ENCODE measurements at places on chromosomes 5 and 9. TPM values are rescaled to one million over a fixed set of nuclear protein-coding genes. Genes with fewer than 3 reads are reported as not detected.
A peak's percentile ranks its signal among the peaks of the same experiment; 100 is the strongest.

The TAS2R1 gene
- total RNA-seq: not detected

The PRR7 gene
- total RNA-seq: 11.0 TPM

DNA sequence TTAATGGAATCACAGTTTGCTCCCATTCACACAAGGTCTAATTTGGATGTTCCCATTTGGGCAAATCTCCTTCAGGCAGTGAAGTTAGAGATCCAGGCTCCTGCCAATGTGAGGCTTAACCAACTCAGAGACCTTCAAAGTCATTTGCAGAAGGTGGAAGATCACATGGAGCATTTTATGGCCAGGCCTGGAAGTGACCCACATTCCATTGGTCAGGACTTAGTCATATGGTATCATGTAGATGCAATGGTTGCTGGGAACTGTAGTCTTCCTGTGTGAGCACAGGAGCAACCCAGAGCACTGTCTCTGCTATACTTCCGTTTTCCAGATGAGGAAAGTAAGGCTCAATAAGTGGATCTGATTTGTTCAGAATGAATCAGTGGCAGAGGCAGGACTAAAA lies 292.7 kb upstream of the SMARCA2 start:
- no peaks in the 10 kb centered on the region for H3K27me3 ChIP-seq
- no peak for DNase-seq
- no peaks in the 10 kb centered on the region for H3K36me3 ChIP-seq

GRCh38 chr5:180142824-180143610 lies 66.0 kb downstream of the RASGEF1C start:
- no peak for DNase-seq
- no peaks in the 10 kb centered on the region for H3K36me3 ChIP-seq
- H3K4me1 ChIP-seq: no peaks in the 10 kb centered on the region

DNA sequence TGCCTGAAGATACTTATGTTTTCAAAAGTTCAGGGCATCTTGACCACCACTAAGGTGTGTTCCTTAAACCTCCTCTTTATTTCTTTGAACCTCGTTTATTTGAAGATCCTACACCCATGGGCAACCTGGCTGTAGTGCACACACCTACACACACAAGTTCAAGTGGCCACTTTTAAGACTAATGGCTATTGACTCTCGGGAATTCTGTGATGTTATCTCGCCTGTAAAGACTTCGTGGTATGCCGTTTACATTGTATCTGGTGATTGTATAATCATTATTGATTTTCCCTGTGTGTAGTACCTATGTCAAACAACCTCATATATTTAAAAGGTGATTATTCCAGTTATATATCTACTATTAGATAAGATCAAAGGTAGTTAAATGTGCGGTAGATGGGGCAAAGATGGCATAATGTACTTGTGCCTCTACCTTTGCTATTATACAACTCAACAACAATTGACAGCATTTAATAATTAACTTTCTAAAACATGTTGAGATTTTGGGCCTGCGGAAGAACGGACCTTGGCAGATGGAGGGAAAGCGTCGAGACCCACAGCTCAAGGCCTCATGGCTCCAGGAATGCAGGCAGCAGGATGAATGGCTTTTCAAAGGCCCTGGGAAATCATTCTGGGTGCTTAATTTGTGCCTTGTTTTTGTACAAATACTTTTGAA lies 51.4 kb upstream of the IRX2 start:
- no peak overlapping the region for H3K4me3 ChIP-seq
- H3K27me3 ChIP-seq: no peaks in the 10 kb centered on the region
- H3K27ac ChIP-seq: no peak overlapping the region

DNA sequence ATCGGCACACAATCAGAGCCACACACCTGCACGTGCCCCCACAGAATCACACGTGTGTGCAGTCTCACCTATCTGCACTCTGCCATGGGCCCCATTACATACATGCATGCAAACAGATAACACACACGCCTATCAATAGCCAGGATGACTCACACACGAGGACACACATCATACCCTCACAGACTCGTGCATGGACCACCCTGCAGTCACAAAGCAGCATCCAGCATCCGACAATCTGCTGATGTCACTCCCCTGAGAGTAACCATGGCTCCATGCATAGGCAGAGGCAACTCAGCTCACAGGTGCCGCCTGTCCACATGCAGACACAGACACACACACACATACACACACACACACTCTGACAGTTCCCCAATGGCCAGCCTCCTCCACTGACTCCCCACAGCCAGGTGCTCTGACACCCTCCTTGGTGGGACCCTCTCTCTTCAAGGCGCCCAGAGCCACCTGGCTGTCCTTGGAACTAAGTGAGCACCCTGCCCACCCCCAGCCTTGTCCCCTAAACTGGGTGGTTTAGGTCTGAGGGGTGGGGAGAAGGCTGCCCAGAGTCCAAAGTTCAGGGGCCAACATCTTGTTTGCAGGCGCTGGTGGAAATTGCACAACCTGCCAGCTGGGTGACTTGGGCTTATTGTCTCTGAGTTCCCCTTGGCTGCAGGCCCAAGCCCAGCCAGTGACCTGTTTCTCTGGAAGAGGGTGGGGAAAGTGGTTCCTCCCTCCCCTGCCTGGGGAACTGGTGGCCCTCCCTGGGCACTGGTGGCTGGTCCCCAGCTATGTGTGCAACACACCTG lies 34.6 kb upstream of the NEK6 start:
- peak; percentile 43 for DNase-seq
- no peaks in the 10 kb centered on the region for H3K27me3 ChIP-seq
- no peak overlapping the region for H3K27ac ChIP-seq
- H3K4me1 ChIP-seq: peaks cover 8% of the 10 kb centered on the region
- no peak overlapping the region for H3K4me3 ChIP-seq
- no peaks in the 10 kb centered on the region for H3K36me3 ChIP-seq

- H3K27me3 ChIP-seq: no peaks in the 10 kb centered on the region
- H3K4me1 ChIP-seq: peaks cover 4% of the 10 kb centered on the region
- no peaks in the 10 kb centered on the region for H3K36me3 ChIP-seq
- H3K27ac ChIP-seq: peak overlapping the region; percentile 63
- DNase-seq: peak; percentile 19
Observed at GRCh38 chr5:17218353-17219005, 1.0 kb downstream of the BASP1 start.

DNA sequence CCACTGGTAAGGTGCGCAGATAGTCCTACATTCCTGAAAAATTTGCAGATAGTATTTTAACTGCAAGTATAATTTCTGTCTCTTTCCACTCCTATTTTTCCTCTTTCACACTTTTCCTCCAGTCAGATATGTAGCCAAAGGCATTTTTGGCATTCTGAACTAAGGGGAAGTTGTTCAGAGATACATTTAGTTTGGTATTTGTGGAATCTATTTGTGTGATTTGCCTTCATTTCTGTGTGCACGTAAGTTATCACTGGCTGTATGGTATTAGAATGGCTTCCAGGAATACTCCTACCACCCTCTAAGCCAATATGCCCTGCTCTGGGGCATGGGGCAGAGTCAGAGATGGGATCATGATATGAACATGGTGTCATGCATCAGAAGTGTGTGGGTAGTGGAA lies 45.8 kb upstream of the GRAMD2B start:
- no peak overlapping the region for H3K27ac ChIP-seq
- no peaks in the 10 kb centered on the region for H3K27me3 ChIP-seq
- peaks cover 8% of the 10 kb centered on the region for H3K4me1 ChIP-seq
- no peak for DNase-seq
- no peaks in the 10 kb centered on the region for H3K36me3 ChIP-seq

DNA sequence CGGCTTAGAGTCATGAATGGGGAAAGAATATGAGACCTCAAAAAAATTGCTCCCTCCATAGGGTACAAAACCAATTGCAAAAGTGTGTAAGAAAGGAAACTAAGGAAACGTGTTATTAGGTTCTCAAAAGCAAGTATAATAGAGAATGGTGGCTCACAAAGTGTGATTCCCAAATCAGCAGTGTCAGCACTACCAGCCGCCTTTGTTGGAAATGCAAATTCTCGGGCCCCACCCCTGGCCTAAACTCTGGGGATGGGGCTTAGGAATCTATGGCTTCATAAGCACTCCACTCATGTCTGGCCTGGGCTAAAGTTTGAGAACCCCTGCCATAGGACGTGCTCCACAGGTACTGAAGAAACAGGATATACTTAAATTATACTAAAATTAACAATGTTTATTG lies 1.6 kb upstream of the CCDC69 start:
- no peak overlapping the region for H3K27ac ChIP-seq
- no peaks in the 10 kb centered on the region for H3K36me3 ChIP-seq
- DNase-seq: no peak
- H3K4me1 ChIP-seq: peaks cover 34% of the 10 kb centered on the region
- H3K4me3 ChIP-seq: no peak overlapping the region

GRCh38 chr5:91850031-91850430 lies 466.9 kb upstream of the ARRDC3 start:
- H3K27me3 ChIP-seq: no peaks in the 10 kb centered on the region
- no peaks in the 10 kb centered on the region for H3K36me3 ChIP-seq
- H3K27ac ChIP-seq: no peak overlapping the region
- H3K4me1 ChIP-seq: no peaks in the 10 kb centered on the region
- no peak for DNase-seq

DNA sequence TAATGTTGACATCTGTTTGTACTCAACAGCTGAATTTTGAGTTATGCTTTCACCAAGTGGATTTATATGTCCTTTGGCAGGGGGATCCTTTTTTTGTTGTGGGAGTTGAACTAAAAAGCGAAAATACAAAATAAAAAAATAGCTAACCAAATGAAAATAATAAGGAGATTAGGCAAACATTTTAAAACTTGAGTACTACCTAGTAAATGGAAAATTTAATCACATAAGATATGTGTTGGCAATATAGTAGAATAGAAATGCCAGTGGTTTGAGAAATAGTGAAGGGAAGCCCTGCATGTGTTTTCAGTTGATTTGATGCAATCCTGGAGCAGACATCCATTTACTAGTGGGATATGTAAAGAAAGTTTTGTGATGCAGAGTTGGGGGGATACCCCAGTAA lies 98.0 kb downstream of the RASGRF2 start:
- no peaks in the 10 kb centered on the region for H3K27me3 ChIP-seq
- no peaks in the 10 kb centered on the region for H3K36me3 ChIP-seq
- no peak overlapping the region for H3K27ac ChIP-seq

GRCh38 chr5:39941416-39941815 lies 516.6 kb upstream of the DAB2 start:
- H3K4me3 ChIP-seq: no peak overlapping the region
- no peaks in the 10 kb centered on the region for H3K27me3 ChIP-seq
- H3K27ac ChIP-seq: no peak overlapping the region
- H3K36me3 ChIP-seq: no peaks in the 10 kb centered on the region
- no peaks in the 10 kb centered on the region for H3K4me1 ChIP-seq

GRCh38 chr5:126911986-126912385 lies 118.4 kb downstream of the MARCHF3 start:
- no peak overlapping the region for H3K4me3 ChIP-seq
- no peak overlapping the region for H3K27ac ChIP-seq
- H3K4me1 ChIP-seq: no peaks in the 10 kb centered on the region
- no peaks in the 10 kb centered on the region for H3K27me3 ChIP-seq
- H3K36me3 ChIP-seq: no peaks in the 10 kb centered on the region
- no peak for DNase-seq

DNA sequence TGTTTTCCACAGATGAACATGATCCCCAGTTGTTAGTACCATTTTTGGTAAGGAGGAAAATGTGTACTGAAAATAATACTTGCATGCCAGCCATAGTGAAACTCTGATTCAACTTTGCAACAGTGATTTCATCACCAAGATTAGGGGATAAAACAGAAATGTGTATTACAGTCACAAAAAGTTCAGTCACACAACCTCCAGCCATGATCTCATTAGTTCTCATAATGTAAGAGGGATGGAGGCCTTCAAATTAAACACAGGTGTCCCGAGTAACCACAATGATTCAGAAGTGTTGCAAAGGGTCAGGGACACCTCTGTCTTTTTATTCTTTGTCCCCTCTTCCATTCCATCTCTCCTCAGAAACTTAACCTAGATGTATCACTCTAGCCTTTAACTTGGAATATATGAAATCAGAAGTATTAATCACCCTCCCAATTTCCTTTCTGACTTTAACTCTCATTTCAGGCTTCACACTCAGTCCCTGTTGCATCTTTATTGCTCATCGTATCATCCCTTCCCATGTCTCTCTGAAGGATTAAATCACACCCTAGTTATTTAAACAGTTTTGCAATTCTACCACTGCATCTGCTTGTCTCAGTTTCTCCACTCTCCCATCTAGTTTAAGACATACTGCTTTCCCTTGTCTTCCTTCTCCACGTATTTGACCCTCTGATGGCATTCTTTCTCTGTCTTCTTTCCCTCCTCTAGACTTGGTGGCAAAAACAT lies 291.2 kb downstream of the ADAMTS6 start:
- no peaks in the 10 kb centered on the region for H3K27me3 ChIP-seq
- H3K4me3 ChIP-seq: no peak overlapping the region
- H3K27ac ChIP-seq: peak overlapping the region; percentile 57
- H3K4me1 ChIP-seq: peaks cover 11% of the 10 kb centered on the region
- no peak for DNase-seq

DNA sequence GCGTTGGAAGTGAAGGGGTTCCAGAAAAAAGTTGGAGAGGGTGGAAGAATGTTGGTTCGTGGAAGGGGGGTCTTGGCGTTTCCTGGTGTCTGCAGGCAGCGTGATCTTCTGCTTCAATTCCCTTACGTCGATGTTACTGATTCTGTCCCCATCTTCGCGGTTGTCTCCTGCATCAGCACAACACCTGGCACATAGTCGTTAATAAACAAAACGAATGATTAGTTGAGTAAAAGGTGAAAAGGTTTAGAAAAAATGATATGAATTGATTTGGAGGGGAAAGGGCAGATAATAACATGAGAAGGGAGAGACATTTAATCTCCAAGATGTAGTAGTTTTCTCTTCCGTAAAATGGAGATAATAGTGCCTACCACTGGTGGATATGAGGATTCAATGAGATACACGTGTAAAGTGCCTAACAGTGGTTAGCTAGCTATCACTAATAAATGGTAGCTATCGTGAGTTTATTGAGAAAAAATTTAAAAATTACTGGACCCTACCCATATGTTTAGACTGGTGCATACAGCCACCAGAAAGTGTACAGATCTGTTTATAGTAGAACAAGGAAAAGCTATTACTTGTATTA lies 556 bp downstream of the MTREX start:
- H3K27ac ChIP-seq: peak overlapping the region; percentile 82
- H3K4me3 ChIP-seq: peak overlapping the region; percentile 88
- no peaks in the 10 kb centered on the region for H3K27me3 ChIP-seq
- DNase-seq: no peak

- H3K4me3 ChIP-seq: no peak overlapping the region
- no peaks in the 10 kb centered on the region for H3K4me1 ChIP-seq
- no peak overlapping the region for H3K27ac ChIP-seq
- no peak for DNase-seq
Observed at GRCh38 chr5:43893951-43894684, 291.1 kb downstream of the NNT start.

- H3K27ac ChIP-seq: no peak overlapping the region
- no peak for DNase-seq
- no peaks in the 10 kb centered on the region for H3K36me3 ChIP-seq
- no peaks in the 10 kb centered on the region for H3K4me1 ChIP-seq
- H3K27me3 ChIP-seq: no peaks in the 10 kb centered on the region
- no peak overlapping the region for H3K4me3 ChIP-seq
Observed at GRCh38 chr5:62065050-62065449, 241.0 kb upstream of the KIF2A start.

GRCh38 chr5:112303685-112304084 lies 115.4 kb downstream of the EPB41L4A start:
- H3K27me3 ChIP-seq: no peaks in the 10 kb centered on the region
- no peaks in the 10 kb centered on the region for H3K4me1 ChIP-seq
- H3K4me3 ChIP-seq: no peak overlapping the region
- DNase-seq: no peak
- H3K27ac ChIP-seq: no peak overlapping the region
